ENCODE measurements at places on chromosomes 16 and 17.

GRCh38 chr17:39231591-39232551, 6.1 kb upstream of the STAC2 start:
- no peak for DNase-seq

GRCh38 chr17:38632334-38632733, 26.6 kb upstream of the SRCIN1 start:
- DNase-seq: no peak

GRCh38 chr16:64882078-64882784, 239.6 kb downstream of the CDH11 start:
- no peak for DNase-seq

GRCh38 chr17:29582772-29583171, 6.7 kb downstream of the GIT1 start:
- no peak for DNase-seq

GRCh38 chr17:42928714-42929496, 28.3 kb downstream of the G6PC1 start:
- DNase-seq: peak; percentile 53

GRCh38 chr17:79658811-79659207, 48.0 kb upstream of the RBFOX3 start:
- DNase-seq: no peak

DNA sequence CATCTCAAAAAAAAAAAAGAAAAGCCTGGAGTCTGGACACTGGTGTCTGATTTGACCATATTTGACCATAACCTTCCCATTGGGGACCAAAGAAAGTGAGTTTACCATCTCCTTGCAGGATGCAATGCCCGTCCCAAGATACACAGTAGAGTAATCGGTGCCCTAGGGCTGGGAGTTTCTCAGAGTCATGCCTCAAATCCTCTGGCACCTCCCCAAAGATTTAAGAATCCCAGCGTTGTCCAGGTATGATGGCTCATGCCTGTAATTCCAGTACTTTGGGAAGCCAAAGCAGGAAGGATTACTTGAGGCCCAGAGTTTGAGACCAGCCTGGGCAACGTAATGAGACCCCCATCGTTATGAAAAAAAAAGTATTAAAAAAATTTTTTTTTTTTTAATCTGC, 5.0 kb downstream of the PITPNM3 start:
- DNase-seq: no peak

DNA sequence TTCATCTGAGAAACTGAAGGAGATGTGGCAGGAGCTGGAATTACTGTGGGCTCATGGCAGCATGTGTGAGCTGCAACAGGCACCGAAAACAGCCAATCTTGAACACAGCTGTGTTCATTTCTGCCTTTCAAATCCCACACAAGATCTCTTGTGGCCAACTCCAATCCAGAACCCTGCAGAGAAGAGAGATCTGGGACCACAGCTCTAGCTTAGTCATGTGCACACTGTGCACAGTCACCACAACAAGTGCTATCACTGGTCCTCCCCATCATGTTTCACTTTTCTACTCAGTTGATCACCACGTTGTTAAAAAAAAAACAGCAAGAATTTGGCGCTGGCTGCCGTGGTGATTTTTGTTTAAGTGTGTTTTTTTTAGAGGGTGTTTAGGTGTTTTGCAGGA, 254.5 kb upstream of the ELAC2 start:
- no peak for DNase-seq

DNA sequence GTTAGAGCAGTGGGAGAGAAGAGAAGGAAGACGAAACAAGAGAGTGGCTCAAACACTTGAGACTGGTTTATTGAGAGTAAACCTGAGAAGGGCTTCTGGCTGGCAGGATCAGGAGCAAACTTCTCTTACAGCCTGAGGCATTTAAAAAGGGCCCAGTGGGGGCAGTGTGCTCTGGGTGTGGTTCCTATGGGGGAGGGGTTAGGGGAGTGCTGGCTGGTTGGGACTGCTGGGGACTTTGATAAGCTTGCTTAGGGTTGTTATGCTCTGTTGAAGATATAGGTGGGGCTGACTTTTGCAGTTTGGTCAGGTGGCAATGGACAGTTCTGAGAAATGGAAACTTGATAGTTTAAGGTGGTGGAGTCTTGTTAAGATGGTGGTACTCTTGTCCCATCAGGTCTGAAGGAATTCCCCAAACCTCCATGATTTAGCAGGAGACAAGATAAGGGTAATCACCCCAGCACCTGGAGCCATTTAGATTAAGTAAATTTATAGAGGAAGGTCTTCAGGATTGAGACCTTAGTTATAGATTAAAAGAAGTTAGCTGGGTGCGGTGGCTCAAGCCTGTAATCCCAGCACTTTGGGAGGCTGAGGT, 79.3 kb downstream of the EMP2 start:
- DNase-seq: no peak

GRCh38 chr16:86672179-86672863, 94.0 kb downstream of the FOXL1 start:
- no peak for DNase-seq

DNA sequence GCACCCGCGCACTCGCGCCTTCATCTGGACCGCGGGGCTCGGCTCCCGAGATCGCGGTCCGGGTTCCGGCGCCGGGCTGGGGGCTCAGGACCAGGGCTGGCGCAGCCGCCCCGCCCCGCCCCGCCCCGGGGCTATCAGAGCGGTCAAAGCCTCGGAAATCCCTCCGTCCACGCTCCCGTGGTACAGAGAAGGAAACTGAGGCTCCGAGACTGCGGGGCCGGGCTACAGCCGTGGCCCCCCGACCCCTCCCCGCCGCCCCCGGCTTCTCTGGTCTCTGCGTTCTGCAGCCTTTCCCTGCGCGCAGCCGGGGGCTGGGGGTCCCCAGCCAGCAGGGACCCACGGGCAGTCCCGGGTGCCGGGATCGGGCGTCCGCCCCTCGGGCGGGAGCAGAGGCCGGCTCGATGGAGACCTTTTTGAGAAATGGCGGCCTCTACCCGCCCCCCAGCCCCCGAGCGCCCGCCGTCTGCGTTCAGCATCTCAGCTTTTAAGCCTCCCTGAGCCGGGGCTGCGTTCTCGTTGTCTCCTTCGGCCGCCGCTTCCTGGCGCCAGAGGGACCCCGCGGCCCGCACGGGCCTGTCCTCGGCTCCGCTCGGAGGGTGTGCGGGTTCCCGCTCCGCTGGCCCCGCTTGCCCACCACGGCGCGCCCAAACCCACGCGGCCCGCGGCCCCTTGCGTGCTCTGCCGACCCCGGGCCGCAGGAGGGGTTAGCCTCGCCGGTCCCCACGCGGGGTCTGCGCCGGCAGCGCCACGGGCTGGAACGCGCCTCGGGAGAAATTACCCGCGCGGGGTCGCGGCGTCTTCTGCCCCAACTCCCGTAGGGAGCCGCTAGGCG, 1.5 kb upstream of the NPTX1 start:
- peak; percentile 70 for DNase-seq

GRCh38 chr16:48623304-48624016, 13.5 kb upstream of the N4BP1 start:
- peak; percentile 69 for DNase-seq

DNA sequence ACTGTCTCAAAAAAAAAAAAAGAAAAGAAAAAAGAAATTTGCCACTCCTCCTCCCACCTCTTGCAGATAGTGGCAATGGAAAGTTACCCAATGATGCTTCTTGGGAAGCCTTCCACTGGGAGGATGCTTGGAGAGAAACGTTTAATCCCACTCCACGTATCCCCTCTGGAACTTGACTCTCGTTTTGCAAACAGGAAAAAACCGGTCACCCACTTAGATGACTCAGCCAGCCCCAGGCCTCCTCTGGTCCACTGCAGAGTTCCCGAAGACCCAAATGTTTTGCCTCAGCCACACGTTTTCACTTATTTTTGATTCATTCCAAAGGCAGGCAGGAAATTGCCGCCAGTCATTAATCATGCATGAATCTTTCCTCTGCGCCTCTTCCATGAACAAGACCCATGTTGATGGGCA, 9.3 kb upstream of the TNFRSF17 start:
- no peak for DNase-seq

GRCh38 chr16:52073024-52073423, 473.9 kb downstream of the TOX3 start:
- no peak for DNase-seq

- no peak for DNase-seq
These were observed 1.0 kb upstream of the B9D1 start for GRCh38 chr17:19363460-19364035.

GRCh38 chr16:58384437-58385055, 7.7 kb upstream of the GINS3 start:
- DNase-seq: no peak

- DNase-seq: no peak
These were observed 33.3 kb upstream of the DLX4 start for GRCh38 chr17:49935526-49936210.

DNA sequence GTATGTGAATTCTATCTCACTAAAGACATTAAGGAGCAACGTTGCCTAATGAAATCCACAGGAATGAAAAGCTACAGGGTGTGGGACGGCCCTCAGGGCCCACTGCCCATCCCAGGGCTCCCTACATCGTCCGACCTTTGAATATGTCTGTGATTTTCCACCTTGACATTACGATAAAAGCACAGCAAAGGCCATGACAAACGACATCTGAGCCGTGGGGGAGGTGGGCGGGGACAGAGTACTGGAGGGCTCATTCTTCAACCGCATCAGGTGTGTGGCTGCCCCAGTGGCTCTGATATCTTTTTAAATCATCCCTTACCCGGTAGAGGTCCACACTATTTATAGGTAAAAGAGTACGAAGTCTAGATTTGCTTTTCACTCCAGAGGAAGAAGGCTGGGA, 35.1 kb downstream of the LMF1 start:
- no peak for DNase-seq

DNA sequence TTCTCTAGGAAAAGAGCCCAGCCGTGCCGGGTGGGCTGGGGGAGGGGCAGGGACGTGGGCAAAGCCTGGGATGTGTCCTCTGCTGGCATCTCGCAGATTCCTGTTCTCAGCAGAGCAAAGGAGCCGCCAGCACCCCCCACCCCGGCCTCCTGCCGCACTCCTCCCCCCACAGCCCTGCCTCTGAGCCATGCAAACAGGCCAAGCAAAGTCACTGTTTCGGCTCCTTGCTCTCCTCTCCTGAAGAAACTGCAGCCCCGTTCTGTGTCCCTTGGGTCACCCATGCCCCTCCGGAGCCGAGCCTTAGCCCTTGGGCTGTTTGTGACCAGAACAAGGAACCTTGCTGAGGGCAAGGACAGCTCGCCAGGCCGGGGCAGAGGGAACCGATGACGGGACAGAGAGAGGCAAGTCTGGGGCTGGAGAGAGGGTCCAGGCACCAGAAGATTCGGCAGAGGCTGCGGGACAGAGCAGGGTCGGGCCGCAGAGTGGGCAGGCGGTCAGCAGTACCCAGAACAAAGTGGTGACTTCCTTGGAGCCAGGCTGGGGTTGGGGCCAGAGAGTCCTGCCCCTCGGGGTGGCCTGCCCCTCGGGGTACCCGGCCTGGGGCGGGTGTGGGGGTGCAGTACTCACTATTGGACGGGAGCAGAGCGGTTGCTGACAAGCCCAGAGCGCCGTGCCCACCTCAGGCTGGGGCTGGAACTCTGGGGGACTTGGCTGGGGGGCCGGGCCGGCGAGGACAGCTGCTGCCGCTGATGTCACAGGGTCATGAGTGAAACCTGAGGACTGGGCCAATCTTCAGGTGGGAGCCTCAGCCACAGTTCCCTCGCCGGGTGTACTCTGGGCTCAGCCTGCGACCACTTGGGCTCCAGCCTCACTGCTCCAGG, 9.2 kb upstream of the PRR29 start:
- DNase-seq: no peak

DNA sequence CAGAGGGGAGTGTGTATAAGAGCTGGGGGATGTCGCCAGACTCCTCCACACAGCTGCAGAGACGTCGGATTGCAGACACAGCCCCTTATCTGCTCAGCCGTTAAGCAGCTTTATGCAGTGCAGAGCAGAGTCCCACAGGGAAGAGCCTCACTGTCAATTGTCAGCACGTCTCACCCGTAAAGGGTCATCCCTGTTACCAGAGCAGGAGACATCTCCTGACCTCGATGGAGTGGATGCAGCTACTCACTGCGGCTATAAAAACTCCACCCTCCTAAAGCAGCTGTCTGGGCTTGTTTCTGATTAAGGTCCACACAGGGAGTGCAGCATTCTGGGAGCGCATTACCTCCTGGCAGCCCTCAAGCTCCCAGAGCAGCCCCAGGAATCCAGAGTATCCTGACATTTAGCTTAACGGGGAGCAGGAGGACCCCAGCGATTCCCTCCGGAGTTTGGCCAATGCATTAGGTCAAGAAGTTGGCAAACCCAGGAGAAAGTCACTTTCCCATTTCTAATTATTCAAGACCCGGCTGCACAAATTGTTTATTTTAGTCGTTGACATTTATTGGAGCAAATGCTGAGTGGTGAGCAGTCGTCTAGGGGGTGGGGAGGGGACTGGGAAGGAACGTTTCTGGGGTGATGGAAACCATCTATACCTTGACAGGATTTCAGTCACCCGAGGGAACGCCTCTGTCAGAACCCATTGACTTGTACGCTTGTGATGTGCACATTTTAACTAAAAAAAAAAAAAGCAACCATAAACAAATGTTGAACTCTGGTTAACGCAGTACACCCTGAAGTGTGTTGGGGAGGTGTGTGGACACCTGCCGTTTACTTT, 100.0 kb upstream of the ZNF469 start:
- no peak for DNase-seq

DNA sequence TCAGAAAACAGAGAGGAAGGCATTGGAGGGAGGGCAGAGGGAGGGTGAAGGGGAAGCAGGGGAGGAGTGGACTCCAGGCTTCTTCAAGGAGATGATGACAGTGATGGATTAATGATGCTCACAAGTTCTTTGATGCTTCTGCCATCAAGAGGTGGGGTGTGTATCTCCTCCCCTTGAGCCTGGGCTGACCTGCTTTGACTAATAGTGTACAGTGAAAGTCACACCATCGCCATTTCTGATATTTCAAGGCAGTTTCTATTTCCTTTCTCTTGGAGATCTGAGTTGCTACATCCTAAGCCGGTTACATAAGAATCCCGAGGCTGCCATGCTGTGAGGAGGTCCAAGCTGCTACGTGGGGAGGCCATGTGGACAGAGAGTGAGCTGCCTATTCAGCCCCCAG, 312.5 kb downstream of the MAF start:
- no peak for DNase-seq

GRCh38 chr17:64277831-64278562, 14.9 kb upstream of the TEX2 start:
- no peak for DNase-seq

DNA sequence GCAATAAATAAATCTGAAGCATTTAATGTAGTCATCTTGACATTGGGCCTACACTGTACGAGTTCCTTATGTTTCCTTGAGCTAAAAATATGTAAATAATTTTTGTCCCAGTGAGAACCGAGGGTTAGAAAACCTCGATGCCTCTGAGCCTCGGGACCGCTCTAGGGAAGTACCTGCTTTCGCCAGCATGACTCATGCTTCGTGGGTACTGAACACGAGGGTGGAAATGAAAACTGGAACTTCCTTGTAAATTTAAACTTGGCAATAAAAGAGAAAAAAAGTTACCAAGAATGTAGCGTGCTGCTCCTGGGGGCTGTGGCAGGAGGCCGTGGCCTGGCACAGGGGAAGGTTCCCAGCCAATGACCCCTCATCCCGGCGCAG, 74.1 kb downstream of the SOCS1 start:
- no peak for DNase-seq

GRCh38 chr16:2895813-2896212, 12.8 kb downstream of the FLYWCH2 start:
- DNase-seq: no peak

All from NCI-H1092 treated with DMSO at 0.1 percent for 48 hours (cell line).